ENCODE measurements at places on chromosomes 12 and 14.

DNA sequence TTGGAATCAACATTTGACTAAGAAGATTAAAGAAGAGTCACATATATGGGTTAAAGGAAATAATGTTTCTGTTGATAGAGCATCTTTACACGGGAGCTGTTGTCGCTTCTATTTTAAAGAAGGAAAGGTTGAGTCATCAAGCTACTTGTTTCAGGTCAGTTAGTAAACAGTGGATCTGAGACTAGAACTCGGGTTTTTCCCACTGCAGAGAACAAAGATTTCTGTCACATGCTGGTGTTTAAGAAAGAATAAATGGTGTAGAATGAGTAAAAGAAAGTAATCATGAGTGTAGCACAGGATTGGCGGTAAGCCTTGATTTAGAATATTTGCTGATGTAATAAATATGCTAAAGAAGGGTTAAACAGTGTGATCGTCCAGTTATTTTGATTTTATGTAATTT is 455.5 kb downstream of the AEBP2 start:
- no peak for DNase-seq

GRCh38 chr12:2180737-2181082 is 127.9 kb downstream of the CACNA1C start:
- no peak for DNase-seq

DNA sequence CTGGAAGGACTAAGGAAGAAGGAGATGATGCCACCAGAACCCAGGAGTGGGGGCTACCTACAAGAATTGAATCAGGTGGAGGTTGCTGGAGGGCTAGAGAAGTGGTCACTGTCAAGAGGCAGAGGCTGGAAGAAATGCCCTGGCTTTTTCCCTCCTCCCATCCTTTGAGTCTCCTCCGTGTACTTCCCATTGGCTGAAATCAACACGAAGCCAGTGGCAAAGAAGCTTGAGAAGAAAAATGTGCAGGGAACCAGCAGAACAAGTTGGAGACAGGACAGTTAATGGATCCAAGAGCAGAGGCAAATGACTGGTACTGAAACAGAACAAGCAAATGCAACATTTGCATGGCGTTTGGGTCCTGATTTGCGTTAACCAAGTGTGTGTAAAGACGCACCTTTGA is 9.1 kb upstream of the FBLN5 start:
- no peak for DNase-seq

- no peak for DNase-seq
These were observed 593 bp downstream of the CFL2 start for GRCh38 chr14:34713681-34714319.

DNA sequence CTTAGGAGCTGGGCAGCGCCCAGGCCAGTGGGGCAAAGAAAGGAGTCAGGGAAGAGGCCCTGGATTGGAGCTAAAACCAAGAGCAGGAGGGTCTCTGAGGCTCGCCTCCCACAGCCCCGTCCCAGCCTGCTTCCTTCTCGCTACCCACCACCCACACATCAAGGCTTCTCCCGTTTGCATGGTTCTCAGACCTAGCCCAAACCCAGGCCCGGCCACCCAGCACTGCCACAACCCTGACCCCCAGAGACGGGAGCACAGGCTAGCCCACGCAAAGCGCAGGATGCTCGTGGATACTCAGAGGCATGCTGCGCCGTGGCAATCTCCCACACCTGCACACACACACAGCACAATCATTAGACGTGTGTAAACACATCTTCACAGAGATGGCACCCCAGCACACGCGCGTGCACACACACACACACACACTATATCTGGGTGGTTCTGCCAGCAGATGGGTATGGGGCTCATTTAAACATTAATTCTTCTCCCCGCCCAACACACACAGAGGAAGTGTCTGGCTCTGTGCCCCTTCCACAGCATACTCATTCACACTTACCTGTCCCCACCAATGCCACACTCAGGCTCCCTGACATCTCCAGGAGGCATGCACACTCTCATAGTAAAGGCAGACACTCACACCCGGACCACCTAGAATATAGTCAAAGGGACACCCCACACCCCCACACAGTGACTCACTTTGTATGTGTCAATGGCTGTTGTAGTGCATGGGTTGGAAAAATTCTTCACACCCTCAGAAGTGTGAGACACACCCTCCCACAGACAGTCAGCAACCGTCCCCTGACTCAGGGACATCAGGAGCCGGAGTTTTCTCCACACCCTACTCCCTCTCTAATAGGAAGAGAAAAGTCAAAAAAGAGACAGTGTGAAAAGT is 1.1 kb downstream of the CARMIL3 start:
- DNase-seq, result no peak

- no peak for DNase-seq
These were observed 42.5 kb downstream of the PKP2 start for GRCh38 chr12:32854097-32854496.

DNA sequence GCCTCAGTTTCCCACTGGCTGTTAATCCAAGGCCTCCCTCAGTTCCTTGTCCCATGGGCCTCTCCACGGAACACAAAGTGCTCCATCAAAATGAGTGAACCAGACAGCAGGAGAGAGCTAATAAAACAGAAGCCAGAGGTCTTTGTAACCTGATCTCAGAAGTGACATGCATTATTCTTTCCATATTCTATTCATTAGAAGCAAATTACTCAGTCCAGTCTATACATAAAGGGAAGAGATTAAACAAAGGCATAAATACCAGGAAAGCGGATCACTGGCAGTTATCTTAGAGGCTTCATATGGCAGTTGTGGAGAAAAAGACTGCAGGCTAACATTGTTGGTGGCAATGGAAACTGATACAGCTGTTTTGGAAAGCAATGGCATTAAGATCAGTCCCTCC is 170.6 kb upstream of the GARIN6 start:
- no peak for DNase-seq

- DNase-seq, result no peak
These were observed 112.9 kb downstream of the TSPAN9 start for GRCh38 chr12:3190101-3190500.

DNA sequence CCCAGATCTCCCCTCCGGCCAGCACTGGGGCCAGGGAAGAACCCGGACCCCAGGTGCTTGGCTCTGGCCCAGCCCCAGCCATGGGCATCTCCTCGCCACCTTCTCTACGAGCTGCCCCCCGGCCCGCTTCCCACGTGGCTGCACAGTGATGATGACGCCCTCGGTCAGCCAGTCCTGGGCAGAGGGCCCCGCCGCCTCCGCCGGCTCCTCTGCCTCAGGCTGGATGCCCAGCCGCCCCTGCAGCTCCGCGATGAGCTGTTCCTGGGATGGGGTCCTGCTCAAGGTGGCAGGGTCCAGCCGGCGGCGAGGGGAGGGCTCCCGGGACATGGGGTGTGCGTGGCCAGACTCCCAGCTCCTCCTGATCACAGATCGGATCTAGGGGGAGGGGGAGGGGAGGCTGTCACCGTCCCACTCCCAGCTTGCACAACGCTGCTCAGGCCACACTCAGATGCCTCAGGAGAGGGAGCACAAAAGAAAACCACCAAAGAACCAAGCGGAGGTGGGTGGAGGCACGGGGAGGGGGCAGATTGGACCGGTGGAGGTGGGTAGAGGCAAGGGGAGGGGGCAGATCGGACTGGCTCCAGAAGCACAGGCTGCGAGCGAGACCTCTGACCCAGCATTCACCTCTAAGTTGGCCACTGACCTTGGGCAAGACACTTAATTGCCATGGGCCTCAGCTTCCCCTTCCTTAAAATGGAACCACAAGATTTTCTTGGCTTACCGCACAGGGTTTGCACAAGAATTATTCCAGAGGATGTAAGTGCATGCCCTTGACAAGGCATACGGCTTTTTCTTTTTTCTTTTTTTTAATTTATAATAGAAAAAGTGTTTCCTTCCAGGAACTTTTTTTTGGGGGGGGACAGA is 16.1 kb upstream of the RPLP0 start:
- DNase-seq, result no peak

DNA sequence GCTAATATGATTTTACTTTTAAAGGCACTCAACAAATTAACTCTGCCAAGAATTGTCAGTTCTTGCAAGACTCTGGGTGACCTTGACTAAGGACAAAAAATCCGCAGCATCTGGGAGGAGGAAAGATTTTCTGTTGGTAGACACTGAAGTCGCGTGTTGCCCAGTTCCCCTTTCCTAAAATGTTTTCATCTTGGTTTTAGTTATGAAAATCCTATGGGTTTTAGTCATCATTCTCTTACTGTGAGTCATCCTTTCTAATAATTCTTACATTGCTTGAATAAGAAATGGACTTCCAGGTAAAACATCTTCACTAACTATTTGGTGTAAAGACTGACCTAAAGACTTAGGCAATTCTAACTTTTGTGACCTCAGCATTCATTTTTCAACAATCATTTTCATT is 9.1 kb downstream of the GSG1 start:
- DNase-seq, result no peak

- DNase-seq, result no peak
These were observed 41.2 kb downstream of the SH2B3 start for GRCh38 chr12:111446631-111447570.

- DNase-seq, result no peak
These were observed 6.5 kb downstream of the NFE2 start for GRCh38 chr12:54294152-54294952.

GRCh38 chr12:24861766-24862540 is 86.9 kb downstream of the BCAT1 start:
- no peak for DNase-seq

DNA sequence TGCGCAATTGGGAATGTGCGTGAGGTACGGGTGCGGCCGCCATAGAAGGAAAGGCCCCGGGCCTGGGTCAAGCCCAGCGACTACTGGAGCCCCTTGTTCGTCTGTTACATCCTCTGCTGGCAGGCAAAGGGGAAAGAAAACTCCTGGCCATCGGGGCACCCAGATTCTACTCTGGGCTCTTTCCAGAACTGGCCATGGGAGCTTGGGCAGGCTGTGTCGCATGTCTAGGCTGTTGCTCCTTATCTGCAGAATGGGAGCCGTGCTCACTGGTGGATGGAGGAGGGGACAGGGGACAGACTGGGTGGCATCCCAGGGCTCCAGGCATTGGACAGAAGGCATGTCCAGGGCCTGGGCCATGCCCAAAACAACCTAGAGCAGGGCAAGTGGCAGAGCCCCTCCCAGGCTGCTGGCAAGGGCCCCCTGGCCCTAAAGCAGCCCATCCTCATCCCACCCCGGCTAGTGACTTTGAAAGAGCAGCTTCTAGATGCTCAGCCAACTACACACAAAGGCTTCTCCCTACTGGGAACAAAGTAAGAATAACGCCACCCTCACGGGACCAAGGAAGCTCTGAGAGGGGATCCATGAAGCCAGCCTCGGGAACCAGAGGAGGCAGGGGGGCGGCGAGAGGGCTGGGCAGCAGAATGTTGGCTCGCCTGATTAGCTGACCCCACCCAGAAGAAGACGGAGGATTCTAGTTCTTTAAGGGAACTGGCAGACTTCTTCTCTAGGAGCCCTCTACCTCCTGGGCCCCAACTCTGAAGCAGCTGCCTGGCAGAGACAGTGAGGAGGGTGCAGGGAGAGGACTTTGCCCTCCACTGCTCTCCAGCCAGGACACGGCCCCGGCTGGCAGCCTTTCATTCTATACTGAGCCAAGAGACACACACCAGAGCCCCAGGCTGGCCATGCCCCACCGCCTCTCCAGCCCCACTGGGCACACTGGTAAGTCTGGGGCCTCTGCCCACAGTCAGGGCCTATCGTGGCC is 96.8 kb downstream of the SINHCAF start:
- DNase-seq, result no peak

DNA sequence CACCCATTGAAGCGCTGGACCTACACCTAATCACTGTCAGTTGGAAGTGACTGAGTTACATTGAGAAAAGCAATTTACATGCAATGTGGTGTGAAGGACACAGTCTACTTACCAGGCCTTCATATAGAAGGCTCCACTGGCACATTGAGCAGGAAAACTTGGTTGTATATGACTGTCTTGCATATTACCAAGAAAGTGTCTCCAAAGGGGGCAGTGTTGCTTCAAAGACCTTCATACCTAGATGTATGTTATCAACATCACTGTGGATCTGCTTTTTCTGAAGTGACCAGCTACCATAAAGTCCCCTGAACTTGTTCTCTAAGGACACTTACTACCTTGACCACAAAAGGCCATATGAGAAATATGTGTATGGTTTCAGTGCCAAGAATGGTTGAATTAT is 64.1 kb downstream of the NELL2 start:
- DNase-seq, result no peak

DNA sequence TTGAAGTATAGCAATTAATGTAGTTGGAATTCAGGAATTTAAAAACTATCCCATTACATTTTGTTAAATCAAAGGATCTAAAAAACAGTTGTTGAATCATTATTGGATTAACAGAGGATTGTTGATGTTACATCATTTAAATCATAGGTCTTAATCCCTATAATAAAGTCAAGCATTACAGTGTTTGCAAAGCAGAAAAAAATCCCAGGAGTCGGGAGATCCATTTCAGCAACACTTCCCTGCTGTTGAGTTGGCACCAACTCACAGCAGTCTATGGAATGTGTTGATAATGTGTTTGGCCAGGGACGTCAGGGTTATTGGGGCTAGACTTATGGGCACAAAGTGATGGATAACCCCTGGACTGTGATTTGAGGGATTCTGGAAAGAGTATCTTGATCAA is 99.1 kb upstream of the TMTC1 start:
- no peak for DNase-seq

GRCh38 chr12:8031872-8032241 is 659 bp upstream of the FOXJ2 start:
- DNase-seq, result no peak

- DNase-seq, result no peak
These were observed 336.5 kb downstream of the FSCB start for GRCh38 chr14:44170556-44170955.

- no peak for DNase-seq
These were observed 63.7 kb downstream of the WDR20 start for GRCh38 chr14:102203382-102203781.

DNA sequence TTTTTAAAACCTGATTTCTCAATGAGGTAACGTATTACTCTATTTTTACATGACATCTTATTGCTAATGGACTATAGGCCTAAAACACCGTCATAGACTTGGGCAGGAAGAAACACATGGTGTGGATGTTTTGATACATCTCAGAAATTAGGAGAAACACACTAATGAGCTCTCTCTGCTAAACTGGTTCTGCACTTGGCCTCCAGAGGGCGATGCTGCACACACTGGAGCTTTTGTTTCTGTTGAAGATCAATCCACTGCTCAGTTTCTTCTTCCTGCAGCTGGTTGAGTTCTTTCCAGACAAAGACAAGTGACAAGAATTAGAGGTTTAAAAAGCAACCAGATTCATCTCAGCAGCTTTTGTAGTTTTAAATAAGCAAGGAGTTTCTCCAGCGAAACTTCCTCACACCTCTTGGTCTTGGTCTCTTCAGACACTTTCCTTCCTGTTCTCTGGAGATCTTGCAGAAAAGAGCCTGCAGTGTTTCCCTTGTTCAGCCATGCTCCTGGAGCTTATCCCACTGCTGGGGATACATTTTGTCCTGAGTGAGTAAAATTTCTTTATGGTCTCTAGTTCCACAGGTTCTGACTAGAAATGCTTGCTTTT is 178.5 kb upstream of the OR4E1 start:
- no peak for DNase-seq

GRCh38 chr12:113435367-113435766 is 13.2 kb downstream of the SDSL start:
- no peak for DNase-seq

DNA sequence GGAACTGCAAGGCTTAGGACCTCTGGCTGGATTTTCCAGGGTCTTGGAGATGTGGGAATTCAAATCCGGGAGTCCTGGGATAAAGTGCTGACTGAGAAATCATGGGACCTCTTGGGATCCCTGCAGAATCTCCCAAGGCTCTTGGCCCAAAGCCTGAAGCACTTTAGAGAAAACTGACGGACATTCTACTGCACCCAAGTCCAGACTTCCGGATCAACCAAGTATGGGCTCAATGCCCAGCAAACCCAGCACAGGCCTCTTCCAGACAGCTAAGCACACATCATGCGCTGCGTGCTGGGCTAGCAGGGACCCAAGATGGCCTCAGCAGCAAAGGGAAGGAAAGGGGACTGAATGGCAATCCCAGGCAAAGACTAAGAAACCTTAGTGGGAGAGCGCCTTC is 85.0 kb downstream of the ACTN1 start:
- no peak for DNase-seq
